ENCODE measurements at places on chromosomes 7 and 10.

DNA sequence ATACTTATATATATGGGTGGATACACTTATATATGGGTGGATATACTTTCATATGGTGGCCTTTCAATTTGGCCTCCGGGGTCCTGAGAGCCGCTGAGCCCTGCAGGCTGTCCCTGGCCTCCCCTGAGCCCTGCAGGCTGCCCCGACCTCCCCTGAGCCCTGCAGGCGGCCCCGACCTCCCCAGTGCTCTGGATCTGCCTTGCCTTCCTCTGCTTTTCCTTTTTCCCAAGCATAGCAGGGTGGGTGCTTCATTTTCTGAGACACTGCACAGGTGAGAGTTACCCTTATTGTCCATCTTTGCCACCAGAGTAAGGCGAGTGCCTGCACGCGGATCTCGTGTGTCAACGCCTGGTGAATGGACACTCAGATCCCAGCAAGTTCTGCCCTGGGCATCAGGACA, 106.6 kb downstream of the VIPR2 start:
- DNase-seq: no peak

- no peak for DNase-seq
These were observed 7.1 kb upstream of the ZNF117 start for GRCh38 chr7:64997927-64998391.

DNA sequence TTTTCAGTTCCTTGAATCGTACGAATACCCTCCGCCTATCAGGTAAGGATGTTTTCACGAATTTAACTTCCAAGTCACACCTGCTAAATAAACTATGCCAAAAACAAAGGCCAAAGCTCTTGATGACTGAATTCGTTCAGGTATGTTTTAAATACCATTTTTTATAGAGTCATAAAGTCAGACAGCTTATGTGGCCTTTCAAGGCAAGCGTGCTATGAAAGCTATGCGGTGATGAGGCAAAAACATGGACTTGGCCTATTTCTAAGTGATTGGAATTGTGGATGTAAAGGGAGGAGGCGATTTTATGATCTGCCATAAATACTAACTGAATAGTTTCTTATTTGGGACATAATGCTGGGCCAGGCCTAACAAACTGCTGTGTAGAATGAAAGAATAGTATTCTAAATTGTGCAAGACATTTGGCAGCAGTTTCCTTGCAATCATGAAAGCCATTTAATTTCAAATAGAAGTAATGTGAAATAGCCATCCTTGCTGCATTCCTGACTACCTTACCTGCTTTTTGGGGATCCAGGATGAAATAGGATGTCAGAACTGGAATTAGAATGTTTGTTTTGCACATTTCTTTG, 14.0 kb downstream of the SLC39A12 start:
- DNase-seq: no peak

DNA sequence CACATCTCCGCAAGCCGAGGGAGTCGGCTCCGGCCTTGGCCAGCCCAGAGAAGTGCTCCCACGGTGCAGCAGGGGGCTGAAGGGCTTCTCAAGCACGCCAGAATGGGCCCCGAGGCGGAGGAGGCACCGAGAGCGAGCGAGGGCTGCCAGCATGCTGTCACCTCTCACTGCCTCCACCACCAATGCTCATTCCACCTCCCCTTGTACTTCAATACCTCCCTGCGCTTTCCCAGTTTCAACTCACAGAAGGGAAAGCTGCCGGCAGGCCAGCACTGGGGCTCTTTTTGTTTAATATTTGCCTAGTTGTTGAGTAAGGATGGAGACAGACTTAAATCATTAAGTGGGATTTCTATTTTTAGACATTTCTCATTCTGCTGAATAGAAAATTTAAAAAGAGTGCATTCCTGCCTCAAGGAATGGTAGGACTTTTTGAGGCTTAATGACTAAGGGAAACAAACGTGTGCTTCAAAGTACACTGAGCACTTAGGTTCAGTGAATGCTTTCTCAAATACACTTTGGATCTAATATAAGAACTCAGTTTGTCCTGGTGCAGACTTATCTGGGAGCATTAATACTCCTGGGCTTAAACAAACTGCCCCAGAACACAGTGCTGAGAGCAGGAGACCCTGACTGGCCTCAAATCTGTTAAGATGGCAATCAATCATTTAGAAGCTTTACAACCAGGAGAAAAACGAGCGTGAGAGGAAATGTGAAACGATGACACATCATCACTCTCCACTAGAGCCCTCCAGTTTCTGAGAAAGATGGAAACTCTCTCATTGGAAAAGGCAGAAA, 131.2 kb downstream of the RALA start:
- peak; percentile 69 for DNase-seq

DNA sequence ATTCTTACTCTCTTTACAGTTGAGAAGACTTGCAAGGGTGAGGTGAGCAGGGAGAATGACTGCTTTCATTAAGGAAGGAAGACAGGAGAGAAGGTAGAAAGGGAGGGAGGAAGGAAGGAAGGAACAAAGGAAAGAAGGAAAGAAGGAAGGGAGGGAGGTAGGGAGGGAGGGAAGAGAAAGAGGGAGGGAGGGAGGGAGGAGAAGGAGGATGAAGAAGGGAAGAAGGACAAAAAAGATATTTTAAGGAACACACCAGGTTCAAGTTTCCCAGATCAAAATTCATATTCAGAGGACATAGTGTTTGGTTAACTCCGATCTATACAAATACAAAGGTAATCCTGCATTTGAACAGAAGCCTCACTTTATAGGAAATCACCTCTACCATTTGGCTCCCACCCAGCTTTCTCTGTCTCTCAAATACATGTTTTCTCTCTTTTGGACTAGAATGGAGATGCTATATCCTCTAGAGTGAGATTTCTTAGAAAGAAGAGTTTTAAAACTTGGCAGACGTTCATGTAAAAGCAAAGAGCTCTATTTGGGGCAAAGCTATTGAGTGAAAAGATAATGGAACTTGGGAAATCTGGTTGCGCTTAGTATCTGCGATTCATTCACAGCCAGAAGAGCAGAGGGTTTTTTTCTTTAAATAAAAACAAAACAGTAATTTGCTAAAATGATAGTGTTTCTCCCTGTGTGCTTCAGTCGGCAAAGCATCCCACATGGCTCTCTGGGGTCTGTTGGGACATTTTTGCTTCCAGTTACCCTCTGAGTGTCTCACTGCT, 261.9 kb upstream of the LYZL1 start:
- no peak for DNase-seq

DNA sequence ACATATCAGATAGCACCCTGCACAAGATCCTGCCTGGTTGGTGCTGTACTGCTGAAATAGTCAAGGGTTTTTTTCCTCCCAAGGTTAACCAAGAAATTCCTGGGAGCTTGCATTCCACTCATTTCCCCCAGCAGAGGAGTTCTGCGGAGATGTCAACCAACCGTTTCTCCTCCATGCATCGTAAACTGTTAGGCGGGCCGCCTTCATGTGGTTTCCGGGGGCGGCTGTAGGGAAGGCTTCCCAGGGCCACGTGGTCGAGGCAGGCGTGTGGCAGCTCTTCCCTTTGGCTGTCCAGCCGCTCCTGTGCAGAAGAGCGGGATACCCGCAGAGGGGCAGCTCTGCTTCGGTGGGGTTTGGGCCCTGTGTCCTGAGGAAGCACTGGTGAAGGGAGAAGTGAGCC, 113.7 kb downstream of the RGS10 start:
- DNase-seq: peak; percentile 42

DNA sequence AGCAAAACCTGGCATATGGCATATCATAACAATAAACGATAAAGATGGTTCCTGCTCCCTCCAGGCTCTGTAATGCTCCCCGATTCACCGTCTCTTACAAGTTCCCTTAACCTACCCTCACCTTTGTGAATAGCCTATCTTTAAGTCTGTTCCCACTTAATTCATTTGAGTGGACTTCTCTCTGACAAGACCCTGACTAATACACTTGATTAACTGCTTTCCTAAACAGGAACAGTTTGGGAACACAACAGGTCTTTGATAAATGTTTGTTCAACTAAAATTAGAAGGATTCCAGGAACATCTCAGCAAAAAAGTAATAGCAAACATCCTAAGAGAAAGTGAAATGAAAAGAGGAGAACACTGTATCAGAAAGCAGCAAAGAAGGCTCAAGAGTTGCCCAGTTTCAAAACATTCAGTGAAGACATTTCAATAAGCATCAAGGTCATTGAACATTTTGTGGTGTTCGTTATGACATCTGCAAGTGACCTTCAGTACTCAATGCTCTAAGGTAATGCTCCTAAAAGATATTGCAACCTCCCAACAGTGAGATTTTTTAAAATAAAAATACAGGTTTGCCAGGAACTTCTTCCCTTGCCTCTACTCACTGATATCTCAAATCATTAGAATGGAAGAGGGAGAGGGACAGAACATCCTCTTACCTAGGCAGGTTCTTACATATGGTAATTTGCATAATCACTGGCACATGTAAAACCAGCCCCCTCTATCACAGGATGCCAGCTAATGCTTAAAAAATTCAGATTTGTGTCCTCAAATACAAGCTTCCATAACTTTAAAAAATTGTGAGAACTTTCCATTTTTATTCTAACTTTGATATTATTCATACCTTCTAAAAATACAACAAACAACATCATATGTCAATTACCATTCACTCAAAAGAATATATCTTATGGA, 11.4 kb upstream of the ARHGAP12 start:
- peak; percentile 23 for DNase-seq

DNA sequence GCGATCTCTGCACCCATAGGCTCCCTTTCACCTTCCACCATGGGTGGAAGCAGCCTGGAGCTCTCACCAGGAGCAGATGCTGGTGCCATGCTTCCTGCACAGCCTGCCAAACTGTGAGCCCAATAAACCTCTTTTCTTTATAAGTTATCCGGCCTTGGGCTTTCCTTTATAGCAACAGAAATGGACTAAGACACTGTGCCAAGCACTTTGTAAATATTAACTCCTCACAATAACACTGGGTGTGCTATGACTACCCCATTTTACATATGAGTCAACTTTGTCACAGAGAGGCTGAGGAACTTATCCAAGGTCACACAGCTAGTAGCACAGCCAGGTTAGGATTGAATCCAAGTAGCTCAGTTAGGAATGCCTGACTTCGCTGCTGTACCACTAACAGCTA, 79.7 kb upstream of the KCNMA1 start:
- DNase-seq: no peak

DNA sequence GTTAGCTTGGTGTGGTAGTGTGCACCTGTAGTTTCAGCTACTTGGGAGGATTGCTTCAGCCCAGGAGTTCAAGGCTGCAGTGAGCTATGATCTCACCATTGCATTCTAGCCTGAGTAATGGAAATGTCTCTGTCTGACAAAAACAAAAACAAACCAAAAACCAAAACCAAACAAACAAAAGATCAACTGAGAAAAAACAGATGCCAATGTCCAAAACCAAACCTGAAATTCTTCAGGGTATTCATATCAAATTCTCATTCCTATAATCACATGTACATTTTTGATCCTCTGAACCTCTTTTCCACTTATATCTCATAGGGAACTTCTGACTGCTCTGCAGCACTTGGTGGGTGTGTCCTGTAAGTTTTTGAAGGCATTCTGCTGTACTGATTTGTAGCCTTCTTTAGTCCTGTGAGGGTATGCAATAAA, 87.0 kb downstream of the CDK6 start:
- DNase-seq: no peak

DNA sequence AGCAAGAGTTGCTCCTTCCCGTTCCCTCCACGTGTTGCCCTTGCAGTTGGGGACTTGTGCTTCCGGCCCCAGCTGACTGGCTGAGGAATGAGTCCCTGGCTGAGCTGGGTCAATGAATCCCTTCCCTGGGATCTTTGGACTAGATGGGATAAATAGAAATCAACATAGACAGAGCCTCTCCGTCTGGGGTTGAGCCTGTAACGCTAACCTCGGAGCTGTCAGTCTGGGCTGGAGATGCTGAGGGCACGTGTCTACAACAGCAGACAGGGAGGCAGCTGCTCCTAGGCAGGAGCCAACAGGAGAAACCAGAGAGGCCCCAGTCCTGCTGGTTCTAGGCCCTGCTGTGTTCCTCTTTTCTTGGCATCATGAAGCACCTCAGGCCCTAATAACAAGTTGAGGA, 42.3 kb upstream of the HSPA12A start:
- DNase-seq: no peak

- DNase-seq: no peak
These were observed 54.1 kb upstream of the ANTXRL start for GRCh38 chr10:46232666-46233065.

GRCh38 chr10:131808370-131808930, 92.4 kb upstream of the PPP2R2D start:
- no peak for DNase-seq

DNA sequence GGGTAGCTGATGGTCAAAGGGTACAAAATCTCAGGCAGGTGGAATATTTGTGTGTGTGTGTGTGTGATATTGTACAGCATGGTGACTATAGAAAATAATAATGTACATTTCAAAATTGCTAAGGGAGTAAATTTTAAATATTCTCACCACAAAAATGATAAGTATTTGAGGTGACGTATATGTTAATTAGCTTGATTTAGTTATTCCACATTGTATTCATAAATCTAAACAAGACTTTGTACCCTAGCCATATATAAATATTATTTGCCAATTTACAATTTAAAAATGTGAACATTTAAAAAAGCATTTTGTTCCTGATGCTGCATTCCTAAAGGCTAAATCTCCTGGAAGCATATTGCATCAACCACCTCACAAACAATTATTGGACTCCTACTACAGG, 47.0 kb downstream of the PFKFB3 start:
- no peak for DNase-seq

- no peak for DNase-seq
These were observed 97.8 kb downstream of the ABCA13 start for GRCh38 chr7:48269066-48269465.

- DNase-seq: no peak
These were observed 168.1 kb downstream of the GALNT17 start for GRCh38 chr7:71300086-71300485.
